ENCODE measurements at places on chromosomes 5 and 9.

DNA sequence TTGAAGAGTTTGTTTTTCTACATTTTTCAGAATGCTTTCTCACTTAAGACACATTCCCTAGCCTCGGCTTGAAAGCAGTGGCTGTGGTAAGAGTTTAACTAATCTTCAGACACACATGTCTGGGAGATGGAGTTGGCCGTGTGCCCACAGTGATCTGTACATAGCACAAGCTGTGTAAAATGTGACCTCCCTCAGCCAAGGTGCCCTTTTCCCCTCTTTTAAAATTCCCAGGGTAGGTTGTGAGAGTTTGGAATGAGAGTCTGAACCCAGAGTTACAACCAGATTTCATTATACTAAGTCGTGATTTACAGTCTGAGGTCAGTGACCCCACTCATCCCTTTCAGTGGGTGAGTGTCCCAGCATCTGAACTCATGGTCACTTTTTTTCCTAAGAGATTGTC, 230.4 kb downstream of the DOCK8 start:
- no peak for DNase-seq

- no peak for DNase-seq
These were observed 95.9 kb downstream of the UGCG start for GRCh38 chr9:111992523-111992922.

DNA sequence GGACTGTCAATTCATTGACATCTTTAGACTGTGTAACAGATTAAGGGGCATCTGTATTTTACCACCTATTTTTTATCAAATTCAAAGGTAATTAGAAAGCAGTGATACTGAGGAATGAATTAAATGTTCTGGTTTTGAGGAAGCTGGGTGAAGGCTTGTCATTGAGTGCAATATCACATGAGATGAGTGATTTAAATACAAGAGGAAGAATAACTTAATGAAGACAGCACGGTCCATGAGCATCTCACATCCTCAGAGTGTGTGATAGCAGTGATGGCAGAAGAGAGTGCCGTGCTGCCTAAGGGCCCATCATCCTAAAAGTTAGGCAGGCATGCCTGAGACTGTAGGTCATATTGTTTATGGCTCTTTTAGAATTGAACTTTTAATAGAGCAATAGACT, 263.3 kb downstream of the MAST4 start:
- DNase-seq = no peak

GRCh38 chr5:157107508-157107907, 1.3 kb downstream of the HAVCR2 start:
- DNase-seq = no peak

DNA sequence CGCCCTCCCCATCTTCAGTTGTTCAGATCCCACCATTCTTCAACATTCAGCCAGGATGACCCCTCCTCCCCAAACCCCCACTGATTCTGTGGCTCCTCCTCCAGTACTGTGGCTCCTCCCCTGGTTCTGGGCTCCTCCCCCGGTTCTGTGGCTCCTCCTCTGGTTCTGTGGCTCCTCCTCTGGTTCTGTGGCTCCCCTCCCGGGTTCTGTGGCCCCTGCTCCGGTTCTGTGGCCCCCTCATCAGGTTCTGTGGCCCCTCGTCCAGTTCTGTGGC, 32.8 kb downstream of the C5orf15 start:
- no peak for DNase-seq

GRCh38 chr5:124156415-124156996, 589.9 kb downstream of the ZNF608 start:
- no peak for DNase-seq

DNA sequence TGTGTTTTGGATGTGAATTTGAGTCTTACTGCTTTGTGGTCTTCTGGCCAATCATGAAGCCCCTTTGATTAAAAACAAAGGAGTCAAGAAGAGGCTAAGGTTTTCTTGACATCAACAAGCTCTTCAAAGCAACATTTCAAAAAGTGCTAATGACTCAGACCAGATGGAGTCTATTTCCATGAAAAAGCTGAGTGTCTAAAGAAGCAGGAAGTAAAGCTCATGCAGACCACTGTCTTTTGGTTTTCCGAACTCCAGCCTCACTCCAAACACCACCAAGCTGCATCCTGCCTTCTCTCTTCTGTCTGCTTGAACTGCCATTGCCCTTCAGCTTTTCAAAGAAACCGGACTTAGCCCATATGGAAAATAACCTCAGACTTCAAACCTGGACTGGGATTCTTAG, 115.2 kb downstream of the PRDM6 start:
- DNase-seq = no peak

DNA sequence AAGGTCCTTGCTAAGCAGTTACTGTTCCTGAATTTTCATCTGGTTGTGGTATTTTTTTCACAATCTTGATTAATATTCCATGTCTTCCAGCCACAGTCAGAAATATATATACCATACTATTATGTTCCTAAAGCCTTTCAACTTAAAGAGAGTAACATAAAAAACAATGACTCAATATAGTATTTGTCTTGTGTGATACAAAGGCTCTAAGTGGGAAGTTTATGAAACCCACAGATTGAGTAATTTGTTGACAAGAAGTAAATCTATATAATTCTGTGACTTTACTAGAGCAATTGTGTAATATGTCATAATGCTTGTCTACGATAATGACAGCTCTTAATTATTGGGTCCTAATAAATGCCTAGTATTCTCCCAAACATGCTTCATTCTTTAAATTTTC, 509.4 kb downstream of the ISL1 start:
- no peak for DNase-seq

- DNase-seq = no peak
These were observed 409.5 kb downstream of the ARHGEF28 start for GRCh38 chr5:74035521-74035937.

DNA sequence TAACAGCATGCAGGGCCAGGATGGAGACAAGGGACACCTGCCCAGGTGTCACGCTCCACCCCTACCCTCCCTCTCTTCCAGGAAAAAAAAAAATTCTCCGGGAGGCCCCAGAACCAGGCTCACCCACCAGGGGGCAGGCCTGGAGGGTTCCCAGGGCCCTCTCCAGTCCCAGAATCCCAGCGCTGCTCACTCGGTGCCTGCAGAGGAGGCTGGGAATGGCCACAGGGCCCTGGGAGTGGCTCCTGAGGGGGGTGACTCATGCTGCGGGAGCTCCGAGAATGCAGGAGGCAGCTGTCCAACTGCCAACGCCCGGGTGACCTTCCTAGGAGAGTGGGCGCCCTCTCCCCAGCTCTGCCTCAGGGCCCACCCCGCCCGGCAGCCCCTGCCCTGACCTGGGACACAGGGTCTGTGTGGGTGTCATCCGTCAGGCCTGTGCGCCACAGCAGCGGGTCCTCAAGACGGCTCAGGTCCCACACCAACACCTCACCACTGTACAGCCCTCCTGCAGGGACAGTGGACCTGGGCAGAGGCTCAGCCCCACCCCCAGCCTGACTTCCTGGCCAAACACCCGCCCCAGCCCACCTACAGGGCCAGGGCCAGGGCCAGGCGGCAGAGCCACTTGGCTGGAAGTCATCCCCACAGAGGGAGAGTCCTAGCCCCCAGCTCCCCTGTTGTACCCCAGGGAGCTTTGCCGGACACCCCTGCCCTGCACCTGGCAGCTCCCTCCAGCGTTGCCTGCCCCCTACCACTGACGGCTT, 21.2 kb downstream of the DYNC2I2 start:
- no peak for DNase-seq

DNA sequence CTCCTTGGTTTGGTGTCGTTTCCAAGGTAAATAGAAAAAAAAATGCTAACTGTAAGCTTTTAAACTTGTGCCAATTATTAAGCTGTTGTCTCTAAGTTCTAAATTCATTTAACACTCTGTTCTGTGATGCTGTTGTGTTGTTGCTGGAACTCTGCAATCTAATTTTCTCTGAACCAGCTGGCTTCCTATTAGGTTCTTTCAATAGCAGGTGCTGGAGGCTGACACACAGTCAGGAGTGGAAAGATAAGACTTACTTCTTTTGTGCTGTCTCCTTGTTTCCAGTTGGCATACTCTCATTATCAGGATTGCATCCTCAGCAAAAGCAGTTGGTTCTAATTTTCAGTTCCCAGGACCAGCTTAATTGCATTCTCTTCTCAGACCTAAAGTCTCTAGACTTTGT, 1252.6 kb upstream of the NUDT12 start:
- no peak for DNase-seq

DNA sequence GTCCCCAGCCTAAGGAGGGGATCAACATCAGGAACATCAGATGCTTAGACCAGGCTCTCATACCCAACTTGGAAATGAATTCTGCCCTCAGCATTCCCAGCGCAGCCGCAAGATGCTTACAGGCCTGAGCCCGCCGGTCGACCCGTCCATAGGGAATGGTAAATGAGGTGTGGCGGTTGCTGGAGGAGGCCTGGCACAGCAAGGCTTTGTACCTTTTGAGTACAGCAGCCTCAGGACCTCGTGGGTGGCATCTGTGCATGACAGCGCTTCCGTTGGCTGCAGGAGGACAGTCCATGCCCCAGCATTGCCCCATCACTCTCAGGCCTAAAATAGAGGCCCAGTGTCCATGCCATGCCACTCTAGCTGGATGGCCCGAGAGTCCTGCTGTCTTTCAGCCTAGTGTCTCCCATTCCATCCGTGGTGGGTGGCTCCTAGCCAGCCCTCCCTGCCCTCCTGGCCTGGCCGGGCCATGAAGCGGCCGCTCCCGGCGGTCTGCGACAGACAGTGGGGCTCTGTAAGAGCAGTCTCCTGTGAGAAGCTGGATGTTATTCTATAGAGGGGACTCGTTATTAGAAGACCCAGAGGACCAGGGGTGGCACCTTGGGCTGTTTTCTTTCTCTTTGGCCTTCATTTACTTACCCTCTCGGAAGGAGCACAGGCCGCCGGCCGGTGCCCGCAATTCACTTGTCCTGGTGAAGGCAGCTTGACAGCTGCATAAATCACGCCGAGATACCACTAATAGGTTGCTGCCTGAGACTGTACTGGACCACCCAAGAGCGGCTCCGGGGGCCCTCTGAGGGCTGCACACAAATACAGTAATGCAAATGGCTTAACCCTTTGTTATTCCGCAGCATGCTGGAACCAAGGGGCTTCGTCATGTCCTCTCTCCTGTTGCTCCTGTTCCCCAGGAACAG, 223.5 kb upstream of the TUT7 start:
- no peak for DNase-seq

- DNase-seq = no peak
These were observed 204.8 kb downstream of the MEF2C start for GRCh38 chr5:88677943-88678769.

GRCh38 chr9:5422276-5422675, 15.4 kb downstream of the PLGRKT start:
- DNase-seq = no peak

DNA sequence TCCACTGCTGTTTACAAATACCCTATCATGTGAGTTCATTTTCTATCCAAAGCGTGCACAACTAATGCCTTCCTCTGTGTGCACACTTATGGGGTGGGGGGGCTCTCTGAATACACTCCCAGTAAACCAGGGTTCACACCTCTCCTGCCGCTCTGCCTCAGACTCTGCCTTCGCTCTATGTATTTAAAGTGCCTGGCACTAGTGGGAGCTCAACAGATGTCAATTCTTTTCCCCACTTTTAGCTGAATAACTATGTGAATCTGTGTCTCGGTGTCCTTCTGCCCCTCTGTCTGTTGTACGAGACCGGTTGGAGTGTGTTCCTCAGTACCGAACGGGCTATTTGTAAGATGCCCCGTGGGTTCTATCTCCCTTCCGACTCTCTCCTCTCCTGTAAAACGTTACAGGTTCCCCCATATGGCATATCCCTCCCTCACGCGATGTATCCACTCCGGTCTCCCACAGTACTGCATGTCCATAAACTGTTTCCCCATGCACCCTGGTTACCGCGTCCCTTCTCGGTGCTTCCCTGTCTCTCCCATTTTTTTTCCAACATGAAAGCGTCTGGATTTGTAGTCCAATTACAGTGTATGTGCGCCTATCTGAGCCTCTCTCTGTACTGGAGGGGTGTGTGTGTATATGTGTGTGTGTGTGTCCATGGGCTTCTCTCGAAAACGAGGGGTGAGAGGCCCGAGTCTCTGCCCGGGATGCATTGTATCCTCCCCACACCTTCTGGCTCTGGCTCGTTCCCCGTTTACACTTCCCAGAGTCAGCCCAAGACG, 1.6 kb downstream of the ELL2 start:
- no peak for DNase-seq
